T-helper 2 cell treated with Interferon-gamma antibody and Interleukin-4, amounts not matched to agents 5 μg/mL and 100 μg/mL, for 36 hours (primary cell): ENCODE measurements at places on chromosomes 3 and 15.

DNA sequence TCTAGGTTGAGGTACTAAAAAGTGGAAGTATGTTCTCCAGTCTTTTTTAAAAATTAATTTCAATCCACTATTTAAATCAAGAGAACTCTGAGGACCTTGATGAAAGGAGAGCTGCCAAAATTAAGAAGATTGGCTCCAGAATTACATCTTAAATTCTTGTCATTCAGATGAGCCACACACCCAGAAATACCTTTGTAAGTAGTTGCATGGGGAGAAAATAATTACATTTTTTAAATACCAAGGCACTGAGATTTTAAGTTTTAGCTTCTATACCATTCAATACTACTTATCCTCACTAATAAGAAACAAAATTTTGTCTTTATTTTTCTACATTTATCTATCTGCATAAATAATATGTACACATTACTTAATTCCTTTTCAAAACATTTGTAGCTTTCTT, 1132.8 kb downstream of the OTOL1 start:
- DNase-seq = no peak

- DNase-seq = no peak
Measured at GRCh38 chr3:143757691-143758090, 90.6 kb downstream of the SLC9A9 start.

DNA sequence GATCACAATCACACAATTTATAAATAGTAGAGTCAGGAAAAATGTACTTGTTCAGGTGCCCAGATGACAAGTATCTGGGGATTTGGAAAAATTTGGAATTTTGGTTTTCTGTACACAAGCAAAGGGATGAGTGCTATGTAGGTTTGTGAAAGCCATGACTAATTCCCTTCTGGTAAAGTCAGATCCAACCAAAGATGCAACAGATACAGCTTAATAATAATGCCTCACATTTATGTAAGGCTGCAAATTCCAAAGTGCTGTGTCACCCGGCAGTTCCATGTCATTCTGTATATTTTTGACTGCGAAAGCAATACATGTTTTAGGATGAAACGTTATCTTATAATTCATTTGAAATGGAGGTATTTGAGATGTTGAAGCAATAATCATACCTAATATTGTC, 102.7 kb upstream of the AGBL1 start:
- DNase-seq = no peak

- no peak for DNase-seq
Measured at GRCh38 chr3:164883171-164883570, 195.1 kb downstream of the SI start.

GRCh38 chr15:96327155-96327741, 3.3 kb upstream of the NR2F2 start:
- no peak for DNase-seq

- peak; percentile 54 for DNase-seq
Measured at GRCh38 chr3:101803173-101803782, 24.3 kb downstream of the NXPE3 start.

- DNase-seq = no peak
Measured at GRCh38 chr15:75050283-75050682, 26.9 kb downstream of the PPCDC start.

DNA sequence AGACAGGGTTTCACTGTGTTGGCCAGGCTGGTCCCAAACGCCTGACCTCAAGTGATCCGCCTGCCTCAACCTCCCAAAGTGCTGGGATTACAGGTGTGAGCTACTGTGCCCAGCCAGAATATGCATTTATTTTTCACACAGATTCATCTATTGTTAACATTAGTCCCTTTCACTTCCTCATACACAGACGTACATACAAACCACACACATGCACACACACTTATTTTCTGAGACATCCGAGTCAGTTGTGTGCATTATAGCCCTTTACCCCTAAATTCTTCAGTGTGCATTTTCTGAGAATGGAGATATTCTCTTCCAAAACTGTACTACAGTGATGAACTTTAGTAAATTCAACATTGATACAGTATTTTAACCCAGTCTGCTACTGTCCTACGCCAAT, 15.0 kb upstream of the MEX3B start:
- no peak for DNase-seq

GRCh38 chr15:101500865-101501551, 11.5 kb upstream of the PCSK6 start:
- no peak for DNase-seq

GRCh38 chr3:133825969-133826727, 20.5 kb downstream of the SRPRB start:
- DNase-seq = no peak

- no peak for DNase-seq
Measured at GRCh38 chr3:114900908-114901307, 246.2 kb downstream of the ZBTB20 start.

- peak; percentile 10 for DNase-seq
Measured at GRCh38 chr15:52082197-52083036, 30.2 kb downstream of the BCL2L10 start.

DNA sequence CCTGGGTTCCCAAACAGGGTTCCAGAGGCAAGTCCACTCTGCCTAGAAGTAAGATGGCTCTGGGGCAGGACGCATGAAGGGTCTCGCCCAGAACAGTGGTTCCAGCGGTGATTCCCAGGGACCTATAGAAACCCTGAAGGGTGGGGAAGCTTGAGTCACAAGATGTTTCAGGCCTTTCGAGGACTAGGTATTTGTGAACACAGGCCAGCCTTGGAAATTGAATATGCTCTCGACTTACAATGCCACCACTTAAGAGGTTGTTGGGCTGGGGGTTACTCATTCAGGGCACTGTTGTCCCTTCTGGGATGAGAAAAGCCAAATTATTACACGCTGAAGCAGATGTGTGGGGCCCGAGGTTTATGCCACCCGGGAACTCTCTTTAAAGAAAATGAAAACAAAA, 152.0 kb downstream of the TJP1 start:
- no peak for DNase-seq

DNA sequence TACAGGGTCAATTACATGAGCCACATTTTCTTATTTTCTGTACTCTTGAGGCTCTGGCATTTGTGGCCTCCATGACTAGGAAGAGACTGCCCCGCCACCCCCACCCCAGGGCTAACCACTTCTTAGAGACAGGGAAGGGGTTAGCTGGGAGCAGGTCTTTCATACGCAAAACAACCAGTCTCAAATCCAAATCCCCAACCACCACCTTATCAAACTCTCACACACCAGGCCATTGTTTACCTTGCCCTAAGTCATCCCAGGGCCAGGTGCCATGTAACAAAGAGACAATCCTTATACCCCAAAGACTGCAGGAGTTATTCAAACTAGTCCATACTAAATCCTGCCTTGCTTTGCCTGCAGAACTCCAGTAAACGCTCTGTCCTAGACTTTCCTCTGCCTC, 77.8 kb downstream of the B3GNT5 start:
- no peak for DNase-seq

DNA sequence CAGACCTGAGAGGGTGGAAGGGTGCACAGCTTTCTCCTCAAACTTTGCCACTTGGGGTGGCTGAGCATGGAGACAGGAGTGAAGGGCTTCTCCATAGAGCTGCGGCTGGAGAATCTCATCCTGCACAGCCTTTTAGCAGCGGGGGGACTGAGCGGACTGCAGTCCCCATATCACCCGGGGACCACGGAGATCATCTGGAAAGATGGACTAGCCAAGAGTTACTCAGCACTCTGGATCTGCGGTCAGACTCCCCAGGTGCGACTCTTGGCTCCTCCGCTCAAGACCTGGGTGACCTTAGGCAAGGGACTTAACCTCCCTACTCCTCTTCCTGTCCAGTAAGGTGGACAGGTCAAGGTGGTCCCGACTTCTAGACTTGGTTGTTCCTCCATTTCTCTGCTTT, 125.8 kb upstream of the MEF2A start:
- DNase-seq = no peak

DNA sequence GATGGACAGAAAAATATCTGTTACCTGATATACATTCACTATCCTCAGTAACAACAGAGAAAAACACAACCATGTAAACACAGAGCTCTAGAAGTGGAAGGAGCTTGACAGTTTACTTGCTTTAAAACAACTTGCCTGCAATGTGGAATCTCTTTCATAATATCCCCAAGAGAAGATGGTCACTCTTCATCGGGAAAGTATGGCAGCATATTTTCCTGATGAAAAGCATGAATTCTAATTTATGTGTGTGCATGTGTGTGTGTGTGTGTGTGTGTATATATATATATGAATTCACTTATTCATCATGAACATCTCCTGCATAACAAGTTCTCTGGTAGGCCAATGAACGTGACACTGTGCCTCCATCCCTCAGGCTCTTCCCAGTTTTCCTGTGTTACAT, 81.2 kb downstream of the EFL1 start:
- no peak for DNase-seq
